ENCODE measurements at places on chromosomes 2 and 18.

- DNase-seq = no peak
Measured at GRCh38 chr2:85199698-85200097, 66.5 kb downstream of the TCF7L1 start.

DNA sequence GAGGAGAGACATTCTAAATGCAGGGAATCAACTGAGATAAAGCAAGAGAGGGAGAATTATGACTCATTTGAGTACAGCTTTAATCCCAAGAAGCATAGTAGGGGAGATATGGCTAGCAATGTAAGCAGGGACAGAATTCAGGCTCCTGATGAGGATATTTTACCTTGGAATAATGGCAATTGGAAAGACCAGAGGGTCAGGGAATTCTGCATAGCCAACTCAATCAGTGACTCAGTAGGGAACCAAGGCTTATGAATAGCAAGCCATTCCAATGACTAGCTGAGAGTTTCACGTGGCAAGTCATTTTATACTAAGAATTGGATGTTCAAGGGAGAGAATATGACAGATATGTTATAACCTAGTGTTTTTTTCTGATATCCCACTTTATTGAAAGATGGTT, 563.8 kb upstream of the NETO1 start:
- no peak for DNase-seq

DNA sequence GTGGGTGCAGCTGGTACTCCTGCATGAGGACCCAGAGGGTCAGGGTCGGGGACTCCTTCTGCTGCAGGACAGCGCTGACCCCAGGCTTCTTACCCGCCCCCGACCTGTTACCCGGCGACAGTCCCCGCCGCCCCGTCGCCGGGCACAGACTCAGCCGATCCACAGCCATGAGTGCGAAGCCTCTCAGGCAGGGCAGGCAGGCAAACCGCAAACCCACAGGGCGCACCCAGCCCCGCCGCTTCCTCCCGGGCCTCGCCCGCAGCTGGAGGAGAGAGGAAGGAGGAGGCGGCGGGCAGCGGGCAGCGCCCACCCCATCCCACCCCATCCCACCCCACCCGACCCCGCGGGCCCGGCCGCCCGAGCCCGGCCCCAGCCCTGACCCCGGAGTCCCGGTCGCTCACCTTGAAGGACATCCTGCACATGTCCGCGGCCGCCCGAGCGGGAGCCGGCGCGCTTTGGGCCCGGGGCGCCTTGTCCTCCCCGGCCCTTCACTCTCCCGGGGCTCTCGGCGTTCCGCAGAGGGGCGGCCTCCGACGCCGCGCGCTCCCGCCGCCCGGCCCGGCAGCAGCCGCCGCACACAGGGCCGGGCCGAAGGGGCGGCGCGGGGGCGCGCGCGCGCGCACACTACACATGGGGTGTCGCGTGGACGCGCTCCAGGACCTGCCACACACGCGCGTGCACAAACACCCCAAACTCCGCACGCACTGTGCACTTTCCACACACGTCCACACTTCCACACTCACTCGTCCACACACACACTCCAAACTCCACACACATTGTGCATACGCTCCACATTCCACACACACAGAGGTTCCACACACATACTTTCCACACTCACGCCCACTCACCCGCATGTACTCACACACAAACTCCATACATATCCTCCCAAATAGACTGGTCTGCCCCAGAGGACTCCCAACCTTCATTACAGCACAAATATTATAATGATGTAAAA, at the start of gene ANKRD29:
Gene ANKRD29, minus strand, starts transcription at position 603 of the 955 bp plus-strand sequence. Its CDS starts 181 bp downstream, at position 422.
- peak; percentile 23 for DNase-seq

DNA sequence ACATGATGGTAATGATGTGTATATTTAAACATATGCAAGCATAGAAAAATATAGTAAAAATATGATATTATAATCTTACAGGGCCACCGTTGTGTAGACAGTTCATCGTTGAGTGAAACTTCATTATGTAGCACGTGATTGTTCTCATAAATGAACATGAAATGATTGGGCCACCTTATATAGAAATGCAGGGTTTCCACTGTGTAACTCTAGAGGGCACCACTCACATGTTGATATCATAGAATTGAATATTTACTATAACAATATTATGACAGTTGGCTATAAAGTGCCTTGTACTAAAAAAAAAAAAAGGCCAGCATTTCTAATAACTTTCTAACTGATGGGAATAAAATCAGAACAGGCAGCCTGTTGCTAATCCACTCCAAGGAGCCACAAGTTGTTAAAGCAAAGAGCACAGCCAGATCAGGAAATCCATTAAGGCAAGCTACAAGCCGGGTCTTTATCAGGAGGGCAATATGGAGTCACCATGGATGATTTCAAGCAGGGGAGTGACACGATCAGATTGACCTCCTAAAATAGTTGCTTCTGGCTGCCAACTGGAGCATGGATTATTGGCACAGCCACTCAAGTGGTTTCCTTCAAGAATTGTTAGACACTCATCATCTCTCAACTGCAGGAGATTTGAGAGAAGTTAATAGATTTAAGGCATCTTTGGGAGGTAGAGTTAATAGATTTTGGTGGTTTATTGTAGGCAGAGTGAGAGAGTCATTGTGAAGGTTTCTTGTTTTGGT, 16.7 kb downstream of the IL1F10 start:
- DNase-seq = no peak

- DNase-seq = no peak
Measured at GRCh38 chr2:151792589-151792988, 35.6 kb downstream of the ARL5A start.

GRCh38 chr2:220006152-220006621, 378.8 kb downstream of the SLC4A3 start:
- DNase-seq = no peak

DNA sequence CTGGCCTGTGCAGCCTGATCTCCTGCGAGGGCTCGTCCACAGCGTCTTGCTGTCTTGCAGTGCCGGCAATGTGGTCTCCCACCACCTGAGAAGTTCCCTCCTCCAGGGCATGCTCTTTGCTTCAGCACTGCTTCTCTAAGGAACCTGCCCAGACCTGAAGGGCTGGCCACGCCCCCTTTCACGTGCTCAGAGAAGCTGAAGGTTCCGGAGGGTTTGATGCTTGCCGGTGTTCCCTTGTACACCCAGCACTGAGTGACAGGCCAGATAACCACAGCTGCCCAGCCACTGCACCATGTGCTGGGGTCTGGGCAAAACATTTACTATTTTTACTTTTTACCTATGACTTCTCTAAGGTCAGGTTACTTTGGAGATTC, 1.7 kb upstream of the POLR2D start:
- peak; percentile 37 for DNase-seq

- no peak for DNase-seq
Measured at GRCh38 chr18:49652881-49653724, 91.2 kb downstream of the LIPG start.

DNA sequence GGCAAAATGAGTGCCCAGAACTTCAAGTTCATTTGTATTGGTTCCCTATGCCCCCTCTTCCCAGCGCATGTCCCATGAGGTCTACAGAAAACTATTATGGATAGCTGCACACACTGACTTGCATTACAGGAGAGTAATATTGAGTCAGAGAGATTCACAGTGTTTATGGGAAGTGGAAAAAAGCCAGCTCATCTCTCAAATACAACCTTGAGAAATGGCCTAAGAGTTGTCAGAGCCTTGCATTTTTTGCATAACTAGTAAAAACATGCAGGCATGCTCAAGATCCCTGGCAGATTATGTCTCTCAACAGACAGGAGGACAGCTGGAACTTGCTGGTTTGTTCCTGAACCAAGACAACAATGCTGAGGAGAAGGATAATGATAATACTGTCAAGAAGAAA, 1292.8 kb downstream of the DSC3 start:
- no peak for DNase-seq

DNA sequence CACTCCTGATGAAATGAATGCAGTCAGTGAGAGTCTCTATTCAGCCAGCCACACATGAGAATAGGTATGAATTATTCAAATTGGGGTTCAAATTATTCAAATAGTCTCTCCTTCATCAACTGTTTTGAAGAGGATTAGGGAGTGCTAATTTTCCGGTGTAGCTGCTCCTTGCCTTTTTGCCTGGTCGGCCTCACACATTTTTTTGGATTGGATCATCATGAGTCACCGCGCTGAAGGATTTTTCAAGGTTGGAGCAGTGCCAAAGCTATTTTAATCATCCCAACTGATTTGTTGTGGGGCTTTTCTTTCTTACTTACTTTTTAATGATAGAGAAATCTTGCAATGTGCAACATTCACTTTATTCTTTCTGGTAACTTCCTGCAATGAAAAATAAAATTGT, 2.4 kb upstream of the DTNA start:
- no peak for DNase-seq

GRCh38 chr18:12420821-12421421, 13.2 kb downstream of the PRELID3A start:
- DNase-seq = no peak

DNA sequence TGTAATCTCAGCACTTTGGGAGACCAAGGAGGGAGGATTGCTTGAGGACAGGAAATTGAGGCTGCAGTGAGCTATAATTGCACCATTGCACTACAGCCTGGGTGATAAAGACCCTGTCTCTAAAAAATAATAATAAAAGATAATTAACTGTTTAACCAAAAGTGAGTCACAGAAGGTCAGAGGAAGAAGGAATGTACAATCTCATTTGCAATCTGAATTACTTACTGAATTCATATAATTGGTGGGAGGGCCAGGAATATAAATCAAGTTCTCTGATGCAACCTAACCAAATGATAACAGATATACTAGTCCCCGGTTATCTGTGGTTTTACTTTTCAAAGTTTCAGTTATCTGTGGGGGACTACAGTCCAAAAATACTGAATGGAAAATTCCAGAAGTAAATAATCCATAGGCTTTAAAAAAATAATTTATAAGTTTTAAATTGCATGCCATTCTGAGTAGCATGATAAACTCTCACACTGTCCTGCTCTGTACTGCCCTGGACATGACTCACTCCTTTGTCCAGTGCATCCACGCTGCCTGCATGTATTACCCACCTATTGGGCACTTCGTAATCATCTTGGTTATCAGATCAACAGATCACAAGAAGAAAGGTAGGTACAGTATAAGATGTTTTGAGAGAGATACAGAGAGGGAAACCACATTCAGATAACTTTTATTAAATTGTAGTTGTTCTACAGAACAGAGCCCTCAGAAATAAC, 12.8 kb upstream of the MATN3 start:
- DNase-seq = no peak

DNA sequence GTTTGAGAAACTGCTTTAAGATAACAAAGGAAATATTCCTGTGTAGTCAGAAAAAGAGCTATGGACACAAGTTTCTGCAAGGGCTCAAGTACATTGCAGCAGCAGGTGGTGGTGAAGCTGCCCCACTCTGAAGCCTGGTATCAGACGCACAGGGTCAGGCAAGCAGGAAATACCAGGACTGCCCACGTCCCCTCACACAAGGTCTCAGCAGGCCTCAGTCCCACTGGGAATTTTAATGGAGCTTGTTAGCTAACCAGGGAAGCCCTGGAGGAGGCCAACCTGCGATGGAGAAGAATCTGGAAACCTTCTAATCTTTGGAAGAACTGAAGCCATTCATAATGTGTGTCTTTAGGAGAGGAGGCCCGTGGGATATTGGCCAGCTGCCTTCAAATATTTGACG, 168.3 kb downstream of the UXS1 start:
- no peak for DNase-seq

GRCh38 chr2:150230616-150231015, 256.9 kb downstream of the RND3 start:
- no peak for DNase-seq

- no peak for DNase-seq
Measured at GRCh38 chr2:192741889-192742288, 547.2 kb upstream of the TMEFF2 start.
